ENCODE measurements at places on chromosomes 7 and 10.

- DNase-seq, result no peak
These were observed 254.0 kb upstream of the PPP2R2D start for GRCh38 chr10:131646551-131647525.

GRCh38 chr10:31035266-31035798 lies 3.7 kb upstream of the ZNF438 start:
- no peak for DNase-seq

GRCh38 chr7:39199951-39200350 lies 222.2 kb downstream of the POU6F2 start:
- DNase-seq, result no peak

DNA sequence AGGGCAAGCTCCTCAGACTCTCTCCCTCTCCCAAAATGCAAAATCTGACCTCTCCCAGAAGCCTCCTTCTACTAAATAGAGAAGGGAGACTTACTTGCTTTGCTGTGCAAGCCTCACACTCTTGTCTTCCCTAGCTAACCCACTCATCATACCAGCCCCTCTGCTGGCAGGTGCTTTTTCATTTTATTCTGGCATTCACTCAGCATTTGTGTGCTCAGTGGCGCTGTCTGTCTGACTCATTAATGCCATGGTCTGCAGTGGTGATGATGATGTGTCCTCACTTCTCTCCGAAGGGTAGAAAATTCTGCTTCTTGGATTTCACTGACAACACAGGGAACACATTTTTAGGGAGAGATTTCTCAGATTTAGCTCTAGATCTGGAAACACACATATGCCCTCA lies 22.0 kb upstream of the BTRC start:
- no peak for DNase-seq

DNA sequence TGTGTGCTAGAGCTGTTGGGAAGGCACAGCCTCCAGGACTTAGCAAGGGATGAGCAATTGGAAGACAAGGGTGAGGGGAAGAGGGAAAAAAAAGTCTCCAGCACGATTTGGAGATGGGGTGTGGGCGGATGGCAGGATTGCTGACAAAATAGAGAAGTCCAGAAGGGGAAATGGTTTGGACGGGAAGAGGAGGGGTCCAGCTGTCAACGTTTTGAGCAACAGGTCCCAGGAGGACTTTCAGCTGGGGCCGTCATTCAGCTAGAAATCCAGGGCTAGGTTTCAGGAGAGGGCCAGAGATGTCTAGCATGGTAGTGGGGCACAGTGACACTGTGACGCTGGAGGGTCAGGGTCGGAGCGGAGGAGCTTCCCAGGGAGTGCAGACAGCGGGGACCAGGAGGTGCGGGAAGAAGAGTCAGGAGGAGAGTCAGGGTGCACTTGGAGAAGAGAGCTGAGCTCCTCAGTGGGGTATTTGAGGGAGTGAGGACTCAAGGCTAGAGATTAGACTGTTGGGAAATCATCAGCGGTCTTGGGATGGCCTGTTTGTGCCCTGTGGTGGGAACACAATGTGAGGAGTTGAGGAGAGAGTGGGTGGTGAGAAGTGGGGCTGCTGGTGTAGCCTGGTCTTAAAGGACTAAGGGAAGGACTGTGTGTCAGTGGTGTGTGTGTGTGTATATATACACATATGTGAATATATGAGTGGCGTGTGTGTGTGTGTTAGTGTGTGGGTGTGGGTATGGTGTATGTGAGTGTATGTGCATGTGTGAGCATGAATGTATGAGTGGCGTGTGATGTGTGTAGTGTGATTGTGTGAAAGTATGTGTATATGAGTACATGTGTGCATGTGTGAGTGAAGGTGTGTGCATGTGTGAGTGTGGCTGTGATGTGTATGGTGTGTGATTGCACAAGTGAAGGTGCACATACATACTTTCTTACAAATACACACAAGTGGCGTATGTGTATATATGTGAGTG lies 3.8 kb downstream of the ZYX start:
- no peak for DNase-seq

- no peak for DNase-seq
These were observed 24.5 kb downstream of the UMAD1 start for GRCh38 chr7:7665031-7665430.

GRCh38 chr10:30038781-30039536 lies 20.4 kb downstream of the JCAD start:
- DNase-seq, result no peak

DNA sequence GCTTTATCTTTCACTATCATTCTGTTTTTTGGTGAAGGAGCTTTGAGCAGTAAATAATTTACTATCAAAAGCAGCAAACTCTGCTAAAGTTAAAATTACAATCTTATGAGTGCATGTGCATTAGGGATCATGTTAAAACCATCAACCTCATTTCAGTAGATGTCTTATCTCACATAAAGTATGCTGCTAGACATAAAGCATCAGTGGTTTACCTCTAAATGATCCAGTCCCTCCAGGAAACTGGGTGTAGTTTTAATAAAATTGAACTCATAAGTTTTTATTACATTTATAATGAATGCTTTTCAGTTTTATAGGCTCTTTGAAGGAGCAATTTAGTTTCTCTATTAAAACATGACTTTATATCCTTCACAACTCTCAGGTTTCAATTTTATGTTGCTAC lies 108.7 kb downstream of the LRRN3 start:
- DNase-seq, result peak; percentile 19

- DNase-seq, result no peak
These were observed 287.6 kb downstream of the TWIST1 start for GRCh38 chr7:18829858-18830285.

- DNase-seq, result peak; percentile 34
These were observed 135.7 kb upstream of the RNF32 start for GRCh38 chr7:156504687-156505545.

DNA sequence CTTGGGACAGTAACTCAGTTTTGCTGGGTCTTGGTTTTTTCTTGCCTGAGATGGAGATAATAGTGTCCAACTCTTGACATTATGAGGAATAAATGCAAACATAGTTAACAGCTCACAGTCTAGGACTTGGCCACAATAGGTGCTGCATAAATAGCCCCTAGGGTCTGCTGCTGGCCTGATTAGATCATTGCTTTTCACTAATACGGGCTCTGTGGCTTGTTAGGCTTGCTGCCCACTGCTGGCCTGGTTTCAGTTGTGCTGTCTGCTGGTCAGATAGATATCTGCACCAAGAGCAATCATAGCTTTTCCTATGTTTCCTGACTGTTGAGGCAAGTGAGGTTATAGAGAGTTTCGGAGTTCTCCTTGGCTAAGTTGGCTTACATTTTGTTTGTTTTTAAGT lies 246.1 kb downstream of the DNAJB9 start:
- no peak for DNase-seq

DNA sequence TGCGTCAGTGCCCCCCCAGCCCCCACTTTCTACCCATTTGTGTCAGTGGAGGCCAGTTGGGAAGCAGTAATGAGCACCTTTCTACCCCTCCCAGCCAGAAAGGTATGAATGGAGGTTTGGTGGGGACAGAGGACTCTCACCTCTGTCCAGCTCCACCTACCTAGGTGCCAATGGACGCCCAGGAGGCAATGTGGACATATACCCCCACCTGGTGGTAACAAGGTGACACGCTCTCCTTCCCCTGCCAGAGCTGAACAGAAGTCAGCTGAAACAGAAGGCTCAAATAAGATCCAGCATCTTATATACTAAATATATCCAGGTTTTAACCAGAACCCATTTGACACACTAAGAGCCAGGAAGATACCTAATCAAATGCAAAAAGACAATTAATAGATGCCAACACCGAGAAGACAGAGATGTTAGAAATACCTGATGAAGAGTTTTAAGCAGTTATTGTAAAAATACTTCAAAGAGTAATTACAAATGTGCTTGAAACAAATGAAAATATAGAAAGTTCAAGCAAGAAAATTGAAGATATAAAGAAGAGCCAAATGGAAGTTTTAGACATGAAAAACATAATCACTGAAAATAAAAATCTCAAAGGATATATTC lies 18.4 kb upstream of the SORCS3 start:
- DNase-seq, result no peak

GRCh38 chr10:75297021-75297599 lies 61.4 kb upstream of the COMTD1 start:
- DNase-seq, result no peak
